SHP77 (cell line): ENCODE measurements at places on chromosomes 11 and 22.

GRCh38 chr11:2217211-2218030 lies 45.8 kb upstream of the TH start:
- no peak for DNase-seq

- no peak for DNase-seq
Measured at GRCh38 chr11:60679879-60680278, 19.5 kb upstream of the MS4A8 start.

GRCh38 chr11:121291896-121292494 lies 576 bp upstream of the SC5D start:
- DNase-seq: no peak

GRCh38 chr11:110061296-110061695 lies 31.9 kb upstream of the ZC3H12C start:
- DNase-seq: no peak

- DNase-seq: no peak
Measured at GRCh38 chr22:27903805-27904473, 15.1 kb downstream of the PITPNB start.

DNA sequence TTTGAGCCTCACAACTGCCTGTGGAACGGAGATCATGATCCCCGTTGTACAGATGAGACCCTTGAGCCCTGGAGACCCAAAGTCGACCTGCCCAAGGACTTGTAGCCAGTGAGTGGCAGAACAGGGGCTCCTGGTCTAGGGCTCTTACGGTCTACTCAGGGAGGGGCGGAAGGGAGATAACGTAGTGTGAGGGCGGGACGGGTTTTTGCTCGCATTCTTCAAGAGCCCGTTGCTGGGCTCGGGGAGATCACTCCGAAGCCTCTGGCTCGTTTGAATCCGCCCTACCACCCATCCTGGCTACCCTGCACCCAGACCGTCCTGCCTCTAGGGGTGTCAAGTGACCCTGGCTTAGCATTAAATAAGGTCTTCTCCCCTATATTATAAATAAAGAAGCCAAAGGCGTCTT lies 639 bp downstream of the CRY2 start:
- peak; percentile 49 for DNase-seq

DNA sequence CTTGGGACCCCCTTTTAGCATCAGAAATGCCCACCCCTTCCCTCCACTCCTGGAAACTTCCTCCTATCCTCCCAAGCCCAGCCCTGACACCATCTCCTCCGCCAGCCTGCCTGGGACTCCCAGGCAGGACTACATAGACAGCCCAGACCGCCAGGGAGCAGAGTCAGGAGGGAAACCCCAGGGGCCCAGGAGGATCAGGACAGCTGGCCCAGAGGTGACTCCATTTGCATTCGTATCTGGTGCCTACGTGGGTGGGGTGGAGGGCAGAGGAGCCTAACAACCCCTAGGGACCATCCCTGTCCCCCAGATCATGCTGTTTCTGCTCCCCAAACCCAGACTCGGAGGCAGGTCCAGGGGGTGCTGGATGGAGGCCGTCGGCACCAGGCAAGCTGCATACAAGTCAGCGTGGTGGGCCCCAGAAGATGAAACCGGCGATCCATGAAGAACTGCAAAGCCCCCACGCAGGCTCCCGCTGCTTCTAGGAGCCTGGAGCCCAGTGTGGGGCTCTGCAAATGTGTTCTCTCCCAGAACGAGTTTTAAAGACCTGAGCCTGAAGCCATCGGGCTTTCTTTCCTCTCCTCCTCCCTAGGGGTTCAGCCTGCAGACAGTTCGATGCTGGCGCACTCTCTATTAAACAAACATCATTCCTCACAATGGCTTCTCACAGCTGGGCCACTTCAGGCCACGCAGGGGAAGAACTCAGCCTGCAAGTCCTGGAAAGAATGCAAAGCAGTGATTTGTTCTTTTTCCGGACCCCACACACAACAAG lies 1506.8 kb downstream of the BRD1 start:
- DNase-seq: no peak
